ENCODE measurements at places on chromosomes 6 and 20.

DNA sequence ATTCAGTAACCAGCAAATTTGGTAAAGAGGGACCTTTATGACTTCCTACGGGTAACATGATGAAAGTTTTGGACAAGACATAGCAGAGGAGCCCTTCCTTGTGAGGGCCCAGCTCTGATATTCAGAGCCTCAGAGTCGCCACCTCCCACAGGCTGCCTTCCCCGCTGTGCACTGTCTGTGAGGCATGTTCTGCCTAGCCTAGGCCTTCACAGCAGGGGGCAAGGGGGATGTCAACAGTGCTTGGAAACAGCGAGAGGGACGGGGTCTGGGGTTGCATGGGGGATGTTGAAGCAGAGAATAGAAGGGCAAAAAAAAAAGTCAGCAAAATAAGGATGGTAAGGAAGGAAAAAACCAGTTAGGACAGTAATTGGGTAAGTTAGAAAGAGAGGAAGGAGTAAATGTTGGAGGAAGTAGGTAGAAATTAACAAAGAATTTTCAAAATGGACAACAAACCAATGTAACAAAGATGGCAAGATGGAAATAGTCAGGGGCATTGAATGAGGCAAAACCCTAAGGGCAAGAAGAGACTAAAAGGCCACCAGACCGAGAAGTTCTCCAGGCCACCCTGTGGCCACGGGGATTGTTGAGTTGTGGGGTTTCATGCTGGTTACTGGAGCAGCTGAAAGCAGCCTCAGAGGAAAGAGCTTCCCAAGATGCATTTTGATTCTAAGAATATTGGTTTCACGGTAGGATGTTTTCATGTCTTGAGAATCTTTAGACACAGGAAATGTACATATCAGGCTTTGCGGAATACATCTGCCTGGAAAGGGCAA lies 139.8 kb downstream of the LY86 start:
- no peak for DNase-seq

DNA sequence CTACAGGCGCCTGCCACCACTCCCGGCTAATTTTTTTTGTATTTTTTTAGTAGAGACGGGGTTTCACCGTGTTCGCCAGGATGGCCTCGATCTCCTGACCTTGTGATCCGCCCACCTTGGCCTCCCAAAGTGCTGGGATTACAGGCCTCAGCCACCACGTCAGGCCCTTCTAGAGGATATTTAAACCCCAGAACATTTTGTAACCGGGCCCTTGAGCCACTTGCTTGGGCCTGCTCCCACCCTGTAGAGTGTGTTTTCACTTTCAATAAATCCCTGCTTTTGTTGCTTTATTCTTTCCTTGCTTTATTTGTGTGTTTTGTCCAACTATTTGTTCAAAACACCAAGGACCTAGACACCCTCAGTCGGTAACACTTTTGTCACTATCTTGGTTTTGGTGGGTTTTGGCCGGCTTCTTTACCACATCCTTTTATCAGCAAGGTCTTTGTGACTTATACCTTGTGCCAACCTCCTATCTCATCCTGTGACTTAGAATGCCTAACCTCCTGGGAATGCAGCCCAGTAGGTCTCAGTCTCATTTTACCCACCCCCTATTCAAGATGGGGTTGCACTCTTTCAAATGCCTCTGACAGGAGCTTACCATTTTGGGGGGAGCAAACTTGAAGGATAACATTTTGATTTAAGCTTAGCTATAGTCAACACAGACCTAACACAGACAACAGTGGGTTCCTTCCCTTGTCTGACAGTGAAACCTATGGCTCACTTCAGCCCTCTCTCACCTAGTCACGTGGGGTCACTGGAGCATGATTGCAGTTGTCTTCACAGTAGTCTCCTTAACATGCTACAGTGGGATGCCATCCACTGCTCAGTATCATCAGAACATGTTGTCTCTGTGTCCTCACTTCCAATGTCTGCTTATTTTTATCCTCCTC lies 27.9 kb upstream of the KIF6 start:
- DNase-seq, result no peak

DNA sequence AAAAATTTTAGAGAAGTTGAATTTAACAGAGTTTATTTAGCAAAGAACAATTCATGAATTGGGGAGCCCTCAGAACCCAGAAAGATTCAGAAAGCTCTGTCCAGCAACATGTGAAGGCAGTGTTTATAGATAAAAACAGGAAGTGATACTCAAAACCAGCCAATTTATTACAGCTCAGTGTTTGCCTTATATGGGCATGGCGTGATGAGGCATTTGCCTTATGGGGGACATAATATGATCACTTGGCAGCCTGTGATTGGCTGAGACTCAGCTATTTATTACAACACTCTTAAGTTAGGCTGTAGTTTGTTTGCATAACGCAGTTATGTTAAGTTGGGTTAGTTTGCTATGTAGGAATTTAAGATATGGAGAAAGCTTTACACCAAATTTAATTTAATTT lies 11.5 kb downstream of the HLA-DPA1 start:
- no peak for DNase-seq

GRCh38 chr6:153634416-153634815 lies 404.6 kb upstream of the OPRM1 start:
- no peak for DNase-seq

DNA sequence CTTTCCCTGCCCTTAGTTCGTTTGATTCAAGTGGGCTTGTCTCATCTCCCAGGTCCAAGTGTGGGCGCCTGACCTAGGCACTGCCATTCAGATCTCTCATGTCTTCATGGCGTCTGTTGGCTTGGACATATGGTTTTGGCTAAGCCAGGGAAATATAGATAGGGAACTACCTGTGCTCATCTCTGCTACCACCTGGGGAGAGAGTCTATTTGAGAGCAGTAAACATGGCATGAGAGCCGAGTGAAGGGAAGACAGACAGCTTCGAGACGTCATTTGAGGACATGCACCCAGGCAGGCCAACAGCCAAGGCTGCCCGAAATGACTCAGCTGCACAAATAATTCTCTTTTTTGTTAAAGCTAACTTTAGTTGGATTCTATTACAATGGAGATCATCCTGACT lies 370.7 kb upstream of the AGPAT4 start:
- DNase-seq, result no peak

DNA sequence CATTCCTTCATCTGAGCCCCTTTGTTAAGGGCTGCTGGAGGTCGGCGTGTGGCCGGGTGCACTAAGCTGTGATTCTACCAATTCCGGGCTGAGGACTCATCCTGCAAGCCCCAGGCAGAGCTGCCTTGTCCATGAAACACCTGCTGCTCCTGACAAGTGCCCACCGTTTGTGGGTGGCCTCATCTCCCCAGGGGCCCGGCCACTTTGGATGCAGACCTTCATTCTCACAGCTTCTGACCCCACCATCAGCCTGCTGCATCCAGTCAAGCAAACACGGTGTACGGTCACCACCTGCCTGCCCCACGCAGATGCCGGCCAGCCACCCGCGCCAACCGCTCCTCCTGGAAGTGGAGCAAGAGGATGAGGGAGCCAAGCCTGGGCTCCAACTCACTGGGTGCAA lies 382.7 kb downstream of the THBS2 start:
- no peak for DNase-seq

Measured in stimulated activated naive CD8-positive, alpha-beta T cell treated with anti-CD3 and anti-CD28 coated beads, Interleukin-15, amount 100 ng/mL, for 72 hours (primary cell).